ENCODE measurements at places on chromosomes 1 and 21.

- DNase-seq, result no peak
Observed at GRCh38 chr1:32623775-32624174, 26.6 kb downstream of the ZBTB8OS start.

DNA sequence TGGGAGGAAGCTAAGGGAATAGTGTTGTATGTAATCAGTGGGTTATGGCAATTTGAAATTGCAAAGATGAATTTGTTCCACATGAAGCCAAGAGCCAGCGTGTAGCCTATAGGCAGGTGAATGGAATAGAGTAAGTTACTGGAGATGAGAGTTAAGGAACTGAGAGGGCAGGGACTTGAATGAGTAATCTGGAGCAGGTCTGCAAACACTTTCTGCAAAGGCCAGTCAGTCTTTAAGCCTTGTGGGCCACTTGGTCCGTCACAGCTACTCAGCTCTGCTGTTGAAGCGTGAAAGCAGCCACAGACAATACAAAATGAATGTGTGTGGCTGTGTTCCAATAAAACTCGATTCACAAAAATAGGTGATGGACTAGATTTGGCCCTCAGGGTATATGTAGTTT, 29.2 kb downstream of the SZT2 start:
- no peak for DNase-seq

GRCh38 chr1:116508984-116509980, 61.5 kb downstream of the CD58 start:
- DNase-seq, result no peak

GRCh38 chr1:97093741-97094140, 372.2 kb downstream of the PTBP2 start:
- no peak for DNase-seq

DNA sequence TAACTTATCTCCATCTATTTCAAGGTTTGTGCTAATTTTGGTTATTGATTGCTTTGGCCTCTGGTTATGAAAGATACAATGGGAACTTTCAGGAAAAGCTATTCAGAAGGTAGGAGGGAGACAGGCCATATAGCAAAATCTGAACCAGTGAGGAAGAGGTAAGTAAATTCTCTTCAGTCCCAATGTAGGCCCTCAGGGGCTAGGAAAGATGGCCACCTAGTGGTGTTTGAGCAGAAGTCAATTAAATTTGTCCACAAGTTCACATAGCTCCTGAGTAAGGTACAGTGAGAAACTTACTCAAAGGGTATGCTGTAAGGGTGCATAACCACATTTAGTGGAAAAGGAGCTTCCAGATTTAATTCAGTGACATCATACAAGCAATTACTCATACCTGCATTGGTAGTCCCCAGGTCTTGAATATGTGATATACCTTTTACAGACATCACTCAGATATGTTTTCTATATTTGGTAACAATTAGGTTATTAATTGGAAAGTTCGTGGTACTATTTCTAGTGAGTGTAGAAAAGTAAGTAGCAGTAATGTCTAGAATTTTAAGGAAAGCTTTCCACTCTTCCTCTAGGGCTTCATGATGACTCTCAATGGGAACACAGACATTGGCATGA, 21.4 kb upstream of the FMO1 start:
- DNase-seq, result peak; percentile 65

GRCh38 chr1:24091971-24092482, 19.9 kb downstream of the MYOM3 start:
- no peak for DNase-seq

GRCh38 chr1:25773441-25774125, 26.4 kb upstream of the SELENON start:
- no peak for DNase-seq

DNA sequence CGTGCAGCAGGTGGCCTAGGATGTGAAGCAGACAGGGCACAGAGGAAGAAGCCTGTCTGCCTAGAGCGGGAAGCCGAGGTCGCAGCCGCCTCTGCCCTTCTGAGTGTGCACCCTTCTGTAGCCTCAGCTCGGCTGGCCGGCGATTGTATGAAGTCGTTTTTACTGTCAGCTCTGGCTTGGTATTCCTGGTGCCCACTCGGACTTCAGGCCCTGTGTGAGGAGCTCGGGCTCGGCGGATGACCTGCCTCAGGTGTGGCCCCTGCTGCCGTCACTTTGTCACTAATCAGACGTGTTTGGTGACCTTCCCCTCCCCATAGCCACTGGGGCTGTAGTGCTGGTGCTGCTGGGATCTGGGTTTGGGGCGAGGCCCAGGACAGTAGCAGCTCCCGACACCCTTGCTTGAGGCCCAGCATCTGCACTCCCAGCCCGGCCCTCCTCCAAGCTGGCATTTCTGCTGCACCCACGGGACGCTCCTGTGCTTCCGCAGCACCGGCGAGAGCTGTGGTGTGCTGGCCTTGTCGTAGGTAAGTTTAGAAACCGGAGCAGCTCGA, 18.1 kb downstream of the SLX9 start:
- DNase-seq, result no peak

- peak; percentile 28 for DNase-seq
Observed at GRCh38 chr1:154353460-154353904, 28.2 kb downstream of the ATP8B2 start.

DNA sequence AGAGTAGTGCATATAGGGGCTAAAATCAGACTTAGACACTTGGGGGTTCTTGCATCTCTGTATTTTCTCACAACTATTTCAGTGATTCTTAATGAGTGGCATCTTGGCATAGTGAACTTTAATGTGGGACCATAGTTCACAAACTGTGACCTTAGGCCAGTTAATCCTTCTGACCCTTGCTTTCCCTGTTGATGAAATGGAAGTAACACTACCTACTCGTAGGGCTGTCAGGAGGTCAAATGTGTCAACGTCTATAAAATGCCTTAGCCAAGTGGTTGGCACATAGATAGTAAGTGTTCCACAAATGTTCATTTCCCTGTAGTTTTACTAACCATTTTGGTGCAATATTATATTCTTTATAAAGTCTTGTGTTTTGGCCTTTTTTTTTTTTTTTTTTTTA, 49.4 kb downstream of the DYRK1A start:
- no peak for DNase-seq

DNA sequence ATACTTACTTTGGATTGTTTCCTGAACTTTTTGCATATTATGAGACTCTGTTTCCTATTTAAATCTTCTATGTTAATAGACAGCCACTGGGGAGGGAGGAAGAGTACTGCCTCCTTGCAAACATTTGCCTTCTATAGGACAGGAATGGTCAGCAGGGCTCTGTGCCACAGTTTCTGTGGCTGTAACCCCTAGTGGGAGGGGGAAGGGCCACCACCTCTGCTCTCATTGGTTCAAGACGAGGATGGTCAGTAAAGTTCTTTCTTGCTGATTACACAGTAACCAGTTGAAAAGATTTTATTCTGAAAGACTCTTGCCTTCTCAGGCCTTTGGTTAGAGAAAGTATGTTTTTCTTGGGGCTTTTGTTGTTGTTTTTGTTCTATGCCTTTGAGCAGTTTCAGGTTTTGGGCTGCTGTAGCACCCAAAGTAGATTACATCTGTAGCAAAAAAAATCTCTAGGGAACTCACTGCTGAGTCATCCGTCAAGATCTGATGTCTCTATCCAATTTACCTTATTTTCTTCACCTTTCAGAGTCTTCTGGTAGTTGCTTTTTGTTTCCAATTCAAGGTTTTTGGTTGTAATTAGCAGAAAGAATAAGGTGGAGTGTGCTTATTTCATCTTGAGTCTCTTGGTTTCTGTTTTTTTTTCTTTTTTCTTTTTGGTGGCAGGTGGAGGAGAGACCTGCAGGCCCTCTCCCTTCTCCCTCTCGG, 23.1 kb downstream of the SLC35A3 start:
- DNase-seq, result no peak

- DNase-seq, result no peak
Observed at GRCh38 chr1:18900303-18900841, 2.0 kb downstream of the ALDH4A1 start.
